Skin of body (tissue), 3 donors: ENCODE measurements at places on chromosomes 5 and 9.

DNA sequence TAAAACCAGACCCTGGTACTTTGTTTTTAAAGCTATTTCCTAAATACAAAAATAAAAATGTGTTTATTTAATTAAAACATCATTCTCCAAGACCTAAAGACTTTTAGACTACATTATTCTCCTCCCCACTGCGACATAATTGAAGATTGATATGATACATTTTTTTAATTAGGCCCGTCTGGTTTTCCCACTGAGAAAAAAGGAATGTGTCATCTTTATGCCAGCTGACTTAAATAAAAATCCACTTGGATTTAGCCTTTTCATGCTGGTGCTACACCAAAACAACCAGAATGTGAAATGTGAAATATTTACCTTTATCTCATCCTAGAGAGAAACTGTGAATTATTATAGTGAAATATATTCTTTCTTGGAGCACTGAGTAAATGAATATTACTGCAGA is 155.5 kb upstream of the PPP1R2B start:
- peak; percentile 31 for DNase-seq

- DNase-seq = no peak
These were observed 344.2 kb downstream of the SPATA31D1 start for GRCh38 chr9:82332774-82333152.

DNA sequence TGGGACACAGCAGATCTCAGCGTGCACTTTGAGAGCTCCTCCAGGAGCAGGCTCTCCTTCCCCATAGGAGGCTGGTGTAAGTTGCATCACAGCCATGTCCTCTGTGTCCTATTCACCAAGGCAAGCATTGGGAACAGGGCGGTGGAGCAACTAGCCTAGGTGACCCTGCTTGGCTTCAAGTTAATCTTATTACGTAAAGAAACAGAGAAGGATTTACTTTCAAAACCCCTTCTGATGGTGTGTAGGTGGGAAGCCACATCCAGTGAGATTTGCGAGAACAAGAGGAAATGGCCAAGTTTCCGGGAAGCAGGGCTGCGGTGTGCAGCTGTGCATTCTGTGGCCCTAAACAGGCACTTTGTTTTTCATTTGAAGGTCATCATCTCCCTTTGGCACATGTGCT is 80.2 kb downstream of the TRIO start:
- peak; percentile 17 for DNase-seq

- no peak for DNase-seq
These were observed 387.1 kb downstream of the TMEM232 start for GRCh38 chr5:110339399-110339798.

GRCh38 chr5:77239126-77239741 is 28.8 kb downstream of the PDE8B start:
- DNase-seq = no peak

- no peak for DNase-seq
These were observed 384.2 kb downstream of the EFNA5 start for GRCh38 chr5:107286447-107287098.

- no peak for DNase-seq
These were observed 118.9 kb upstream of the LPCAT1 start for GRCh38 chr5:1642621-1643061.

- no peak for DNase-seq
These were observed 1.6 kb downstream of the ZNF782 start for GRCh38 chr9:96852676-96853075.

DNA sequence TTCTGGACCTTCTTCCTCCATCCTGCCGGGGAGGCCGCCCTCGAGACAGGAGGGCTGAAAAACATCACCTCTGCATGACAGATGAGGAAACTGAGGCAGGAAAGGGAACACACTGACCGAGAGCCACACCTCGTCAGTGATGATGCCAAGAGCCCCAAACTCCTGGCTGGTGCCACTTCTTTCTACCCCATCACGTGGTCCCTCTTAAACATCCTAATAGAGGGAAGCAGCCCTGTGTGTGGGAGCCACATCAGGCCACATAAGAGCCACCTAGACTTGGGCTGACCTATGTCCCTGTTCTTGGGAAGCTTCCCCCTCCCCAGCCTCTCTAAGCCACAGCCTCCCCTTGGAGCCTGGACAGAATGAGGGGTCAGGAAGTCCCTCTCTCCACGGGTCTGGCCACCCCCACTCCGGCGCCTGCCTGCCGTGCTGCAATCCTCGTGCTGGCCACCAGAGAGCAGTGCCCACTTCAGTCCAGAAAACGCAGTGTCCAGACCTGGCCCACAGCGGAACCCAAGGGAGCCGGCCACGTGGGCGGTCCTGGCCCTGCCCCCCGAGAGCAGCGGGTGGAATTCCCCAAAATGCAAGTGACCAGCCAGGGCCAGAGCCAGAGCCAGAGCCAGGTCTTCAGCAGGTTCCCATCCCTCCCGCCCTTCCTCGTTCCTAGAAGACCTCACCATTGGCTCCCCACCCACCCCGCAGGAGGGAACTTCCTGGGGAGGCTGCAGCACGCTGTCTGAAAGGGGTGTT is 54.7 kb upstream of the SARDH start:
- no peak for DNase-seq

DNA sequence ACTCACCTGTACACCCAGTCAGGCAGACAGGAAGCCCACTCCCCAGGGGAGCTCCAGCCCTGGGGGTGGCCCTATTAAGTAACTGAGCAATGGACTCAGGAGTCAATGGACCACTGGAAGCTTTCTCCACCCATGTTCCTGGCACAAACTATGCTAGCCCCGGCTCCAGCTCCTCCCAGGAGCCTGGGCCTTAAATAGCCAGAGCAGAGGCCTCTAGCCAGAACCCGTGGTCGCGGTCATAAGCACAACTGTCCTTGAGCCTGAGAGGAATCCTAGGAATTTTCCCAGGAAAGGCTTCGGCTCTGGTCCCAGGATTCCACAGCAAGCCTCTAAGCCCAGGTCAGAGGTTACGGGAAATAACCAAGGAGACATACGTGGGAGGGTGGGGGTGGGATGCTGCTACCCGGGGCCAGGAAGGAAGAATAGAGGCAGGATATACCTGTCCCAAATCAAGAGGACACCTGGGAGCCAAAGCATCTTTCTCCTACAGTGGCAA is 5.5 kb downstream of the SEPTIN8 start:
- DNase-seq = no peak

DNA sequence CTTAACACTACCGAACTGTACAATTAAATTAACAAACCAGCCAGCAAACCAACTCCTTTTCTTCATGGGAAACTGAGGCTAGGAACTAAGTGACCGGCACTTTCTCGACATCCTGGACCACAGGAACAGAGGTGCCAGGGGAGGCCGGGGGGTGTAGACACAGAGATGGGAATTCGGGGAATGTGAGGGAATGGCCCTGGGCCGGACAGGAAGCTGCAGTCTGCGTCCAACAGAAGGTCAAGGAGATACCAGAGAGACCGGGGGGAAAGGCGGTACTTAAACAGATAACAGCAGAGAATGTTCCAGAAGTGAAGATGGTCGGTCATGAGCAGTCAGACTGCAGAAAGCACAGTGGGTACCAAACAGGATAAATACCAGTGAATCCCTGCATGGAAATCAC is 40.3 kb downstream of the DBH start:
- DNase-seq = no peak

GRCh38 chr5:119301906-119302305 is 53.9 kb upstream of the TNFAIP8 start:
- no peak for DNase-seq

DNA sequence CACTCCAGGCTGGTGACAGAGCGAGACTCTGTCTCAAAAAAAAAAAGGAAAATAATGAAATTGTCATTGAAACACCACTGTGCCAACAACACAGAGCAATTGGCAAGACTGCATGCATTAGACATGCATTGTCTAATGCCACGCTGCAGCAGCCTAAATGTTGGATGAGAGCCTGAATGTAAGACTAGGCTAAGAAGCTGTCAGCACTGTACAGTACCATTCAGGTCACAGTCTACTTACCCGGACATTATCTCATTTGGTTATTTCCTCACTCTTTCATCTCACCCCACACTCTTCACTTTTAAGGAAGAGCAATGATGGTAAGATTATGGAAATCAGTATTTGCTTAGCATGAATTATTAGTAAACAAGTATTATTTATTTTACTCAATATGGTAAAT is 31.3 kb upstream of the PPP2CA start:
- DNase-seq = no peak

- no peak for DNase-seq
These were observed 652.3 kb downstream of the SLCO4C1 start for GRCh38 chr5:101643794-101644193.
